ENCODE measurements at places on chromosomes 5 and 9.

DNA sequence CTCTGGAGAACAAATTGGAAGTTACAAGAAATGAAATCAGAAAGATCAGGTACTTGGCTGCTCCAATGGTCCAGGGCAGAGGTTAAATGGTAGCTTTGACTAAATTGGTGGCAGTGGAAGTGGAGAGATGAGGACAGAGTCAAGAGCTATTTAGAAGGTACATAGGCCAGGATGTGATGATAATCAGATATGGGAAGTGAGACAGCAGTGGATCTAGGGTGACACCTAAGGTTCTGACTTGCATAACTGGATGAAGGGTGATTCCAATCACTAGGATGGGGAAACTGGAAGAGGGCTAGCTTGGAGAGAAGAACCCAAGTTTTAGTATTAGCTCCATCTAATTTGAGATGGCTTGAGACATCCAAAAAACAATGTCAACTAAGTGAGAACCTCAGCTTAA lies 24.0 kb upstream of the NDUFB6 start:
- DNase-seq = no peak

DNA sequence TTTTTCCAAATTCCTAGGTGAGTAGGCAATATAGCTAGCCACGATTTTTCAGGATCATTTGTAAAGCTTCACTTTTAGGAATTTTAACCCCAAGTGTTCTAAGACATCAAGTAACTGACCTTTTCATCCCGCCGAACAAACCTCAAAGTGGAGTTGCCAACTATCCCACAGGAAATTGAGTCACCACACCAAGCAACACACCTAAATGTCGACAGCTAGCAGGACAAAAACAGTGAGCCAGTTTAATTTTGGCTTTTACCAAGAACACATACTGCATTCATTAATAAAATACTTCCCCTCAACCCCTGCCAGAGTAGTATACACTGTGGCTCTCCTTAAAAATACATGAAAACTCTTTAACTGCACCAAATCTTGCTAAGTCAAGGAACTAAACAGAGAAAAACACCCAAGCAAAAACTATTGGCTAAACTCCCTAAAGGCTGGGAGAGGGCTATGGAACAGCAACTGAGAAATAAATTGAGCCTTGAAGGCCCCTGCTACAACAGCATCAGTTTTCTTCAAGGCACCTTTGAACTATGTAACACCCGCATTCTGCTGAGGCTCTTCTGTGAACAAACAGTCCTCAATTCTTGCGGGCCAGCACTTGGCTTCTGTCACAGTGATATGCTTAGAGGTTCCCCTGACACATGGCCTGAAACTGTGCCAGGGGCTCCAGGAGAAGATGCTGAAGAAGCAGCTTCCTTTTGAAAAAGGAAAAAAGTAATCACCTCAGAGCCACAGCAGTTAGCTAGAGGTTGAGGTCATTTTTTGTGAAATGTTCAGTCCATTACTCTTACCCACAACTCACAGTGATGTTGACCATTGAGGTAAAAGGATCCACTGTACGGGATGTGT lies 459.6 kb downstream of the RAB3C start:
- DNase-seq = no peak

GRCh38 chr9:14824481-14824880 lies 85.7 kb downstream of the FREM1 start:
- no peak for DNase-seq

DNA sequence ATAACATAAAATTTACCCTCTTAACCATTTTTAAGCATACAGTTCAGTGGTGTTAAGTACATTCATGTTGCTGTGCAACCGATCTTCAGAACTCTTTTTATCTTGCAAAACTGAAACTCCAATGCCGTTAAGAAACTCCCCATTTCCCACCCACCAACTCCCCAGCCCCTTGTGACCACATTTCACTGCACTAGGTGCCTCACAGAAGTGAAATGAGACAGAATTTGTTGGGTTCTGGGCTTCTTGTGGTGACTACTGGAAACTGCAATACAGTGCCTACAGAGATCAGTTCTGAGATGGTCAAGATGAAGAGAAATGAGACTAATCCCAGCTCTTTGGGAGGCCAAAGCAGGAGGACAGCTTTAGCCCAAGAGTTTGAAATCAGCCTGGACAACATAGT lies 202.1 kb upstream of the SLC30A5 start:
- DNase-seq = no peak

DNA sequence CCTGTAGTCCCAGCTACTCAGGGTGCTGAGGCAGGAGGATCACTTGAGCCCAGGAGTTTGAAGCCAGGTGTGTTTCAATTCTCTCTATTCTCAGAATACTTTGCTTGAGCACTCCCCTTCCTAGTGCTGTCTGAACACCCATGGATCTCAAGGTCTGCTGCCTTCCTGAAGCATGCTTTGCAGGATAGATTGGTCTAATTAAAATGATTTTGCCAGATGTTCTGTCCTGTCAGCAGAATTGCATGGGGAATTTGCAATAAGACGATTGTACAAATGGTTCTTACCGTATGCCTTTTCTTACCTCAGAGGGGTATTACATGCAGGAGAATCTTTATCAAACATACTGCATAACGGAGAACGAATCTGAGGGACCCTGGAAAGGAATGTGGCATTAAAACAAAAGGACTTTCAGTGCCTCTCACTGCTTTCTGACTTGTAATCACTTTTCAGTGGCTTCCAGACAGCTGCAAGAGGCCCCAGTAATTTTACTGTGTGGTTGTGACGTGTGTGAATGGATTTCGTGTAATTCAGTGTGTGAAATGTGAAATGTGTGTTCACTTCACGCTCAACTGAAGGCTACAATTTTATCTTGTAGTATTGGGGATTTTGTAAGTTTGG lies 587.2 kb upstream of the SEMA6A start:
- no peak for DNase-seq

GRCh38 chr5:38722918-38723317 lies 122.9 kb upstream of the OSMR start:
- DNase-seq = no peak

DNA sequence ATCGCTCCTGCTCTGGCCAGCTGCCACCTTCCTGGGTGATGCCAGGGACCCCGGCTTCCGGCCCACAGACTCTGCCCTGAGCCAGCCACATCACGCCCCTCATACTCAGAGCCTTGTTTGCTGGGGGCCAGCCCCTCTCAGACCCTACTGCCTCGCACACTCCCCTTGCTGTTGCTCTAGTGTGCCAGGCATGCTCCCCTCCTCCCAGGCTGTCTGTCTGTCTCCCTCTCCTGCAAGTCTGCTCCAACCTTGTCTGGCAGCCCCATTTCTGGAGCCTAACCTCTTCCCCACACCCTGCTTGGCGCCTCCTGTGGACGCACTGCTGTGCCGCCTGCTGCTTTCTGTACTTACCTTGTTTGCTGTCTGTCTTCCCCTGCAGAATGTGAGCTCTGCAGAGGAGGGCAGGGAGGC lies 184.7 kb downstream of the HSPA4 start:
- no peak for DNase-seq

- DNase-seq = no peak
Observed at GRCh38 chr5:174303035-174303434, 257.5 kb downstream of the NSG2 start.

DNA sequence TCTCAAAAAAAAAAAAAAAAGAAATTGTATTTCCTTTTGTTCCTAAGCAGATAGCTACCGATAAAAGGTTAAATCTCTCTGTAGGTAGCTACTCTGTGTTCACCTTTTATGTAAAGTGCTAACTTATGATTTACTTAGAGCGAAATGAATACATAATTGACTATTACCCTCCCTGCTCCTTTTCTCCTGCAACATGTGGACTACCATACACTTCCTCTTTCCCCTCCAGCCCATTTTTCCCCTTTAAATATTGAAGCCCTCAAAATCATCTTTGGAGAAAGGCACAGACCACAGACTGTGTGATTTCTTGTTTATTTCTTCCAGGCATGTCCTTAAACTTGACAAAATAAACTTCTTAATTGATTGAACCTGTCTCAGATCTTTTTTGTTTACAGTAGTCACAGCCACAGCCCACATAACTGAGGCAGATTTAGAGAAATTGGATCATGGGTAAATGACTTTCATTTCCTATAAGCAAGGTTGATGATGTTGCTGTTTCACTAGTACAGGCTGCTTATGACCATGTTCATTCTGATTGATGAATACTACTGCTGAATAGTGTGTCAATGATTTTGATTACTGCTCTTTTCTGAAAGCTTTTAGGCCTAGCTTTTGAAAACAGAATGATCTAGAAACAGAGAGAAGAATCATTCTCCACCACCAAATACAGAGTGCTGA lies 59.2 kb downstream of the PHAX start:
- DNase-seq = no peak
